Natural killer cell treated with Interleukin-12 subunit alpha and Interleukin-12 subunit beta and Interleukin-15 and Interleukin-18, amount 100 ng/mL, for 72 hours (primary cell): ENCODE measurements at places on chromosomes 2 and 18. TPM values are rescaled to one million over a fixed set of nuclear protein-coding genes. Genes with fewer than 3 reads are reported as not detected.

The PLA2R1 gene
- total RNA-seq = not detected

DNA sequence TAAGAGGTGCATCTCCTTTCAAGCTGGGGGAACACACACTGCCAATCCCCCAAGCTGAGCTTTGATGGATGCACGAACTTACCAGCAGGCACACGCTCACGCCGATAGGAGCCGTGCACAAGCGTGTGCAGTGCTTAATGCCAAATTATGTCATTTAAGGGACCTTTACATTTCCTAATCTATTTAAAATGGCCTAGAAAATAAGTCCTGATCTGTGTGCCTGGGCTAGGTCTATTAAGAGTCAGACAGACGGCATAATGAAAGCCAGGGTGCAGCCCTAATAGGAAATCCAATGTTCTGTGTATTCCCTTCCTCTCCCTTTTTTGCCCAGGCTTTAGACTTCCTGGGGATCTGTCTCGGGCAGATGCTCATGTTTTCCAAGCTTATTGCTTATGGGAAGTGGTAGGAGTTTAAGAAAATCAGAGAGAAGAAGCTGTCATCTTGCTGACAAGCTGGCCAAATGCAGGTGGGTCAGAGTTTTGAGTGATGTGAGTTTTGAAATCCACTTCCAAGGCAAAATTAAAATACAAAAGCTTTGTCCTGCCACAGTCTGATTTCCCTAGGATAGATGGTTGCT is 142.6 kb downstream of the MYT1L start:
- no peaks in the 10 kb centered on the region for H3K4me1 ChIP-seq
- H3K36me3 ChIP-seq = no peaks in the 10 kb centered on the region
- H3K4me3 ChIP-seq = no peak overlapping the region
- no peaks in the 10 kb centered on the region for H3K27me3 ChIP-seq
- no peak for DNase-seq

DNA sequence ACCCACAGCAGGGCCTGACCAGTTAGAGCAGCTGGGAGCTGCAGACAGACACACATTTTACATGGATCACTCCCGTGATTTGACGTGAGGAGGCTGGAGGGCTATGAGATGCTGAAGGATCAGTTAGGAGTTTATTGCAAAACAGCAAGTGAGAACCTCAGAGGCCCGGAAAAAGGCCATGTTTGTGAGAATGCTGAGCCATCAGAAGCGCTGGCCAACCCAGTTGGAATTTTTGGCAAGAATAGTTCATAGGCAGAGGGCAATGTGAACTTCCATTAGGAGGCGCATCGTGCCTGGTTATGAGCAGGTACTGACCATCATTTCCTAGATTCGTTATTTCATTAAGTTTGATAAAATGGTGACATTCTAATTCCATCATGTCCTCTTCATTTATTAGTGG is 23.3 kb upstream of the LMAN1 start:
- peaks cover 23% of the 10 kb centered on the region for H3K27me3 ChIP-seq
- no peaks in the 10 kb centered on the region for H3K36me3 ChIP-seq
- no peak overlapping the region for H3K27ac ChIP-seq
- DNase-seq = no peak

DNA sequence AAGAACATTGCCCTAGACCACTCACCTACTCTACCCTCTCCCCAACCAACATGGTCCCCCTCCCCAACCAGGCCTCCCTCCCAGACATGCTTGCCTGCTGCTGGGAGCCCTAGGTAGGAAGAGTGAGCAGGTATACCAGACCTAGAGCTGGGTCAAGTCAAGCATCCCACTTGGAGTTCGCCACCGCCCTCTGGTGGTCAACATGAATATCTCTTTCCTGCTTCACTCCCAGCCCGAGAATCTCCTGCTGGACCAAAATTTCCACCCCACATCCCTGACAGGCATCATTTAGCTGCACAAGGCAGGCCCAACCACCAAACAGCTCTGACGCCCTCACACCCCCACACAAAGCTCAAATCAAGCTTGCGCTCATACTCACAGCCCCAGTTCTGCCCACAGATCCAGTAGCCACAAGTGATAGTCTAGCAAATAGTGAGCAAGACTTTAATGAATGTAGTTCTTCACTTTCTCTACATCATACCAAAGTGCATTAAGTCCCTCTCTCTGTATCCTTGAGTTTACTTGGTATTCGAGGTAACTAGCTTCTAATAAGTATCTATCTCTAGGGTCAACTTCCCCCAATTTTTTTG is 116.0 kb downstream of the TNS1 start:
- no peak overlapping the region for H3K4me3 ChIP-seq
- H3K36me3 ChIP-seq = no peaks in the 10 kb centered on the region
- no peaks in the 10 kb centered on the region for H3K4me1 ChIP-seq
- peaks cover 23% of the 10 kb centered on the region for H3K27me3 ChIP-seq
- DNase-seq = no peak

- peaks cover 9% of the 10 kb centered on the region for H3K36me3 ChIP-seq
- no peaks in the 10 kb centered on the region for H3K4me1 ChIP-seq
- H3K4me3 ChIP-seq = no peak overlapping the region
- H3K27ac ChIP-seq = no peak overlapping the region
- no peaks in the 10 kb centered on the region for H3K27me3 ChIP-seq
- DNase-seq = no peak
Measured at GRCh38 chr2:57207191-57207590, 839.4 kb upstream of the VRK2 start.
